ENCODE measurements at places on chromosomes 11 and 22.
A peak's percentile ranks its signal among the peaks of the same experiment; 100 is the strongest.

- no peak for DNase-seq
Observed at GRCh38 chr11:32940865-32941264, 48.3 kb downstream of the QSER1 start.

DNA sequence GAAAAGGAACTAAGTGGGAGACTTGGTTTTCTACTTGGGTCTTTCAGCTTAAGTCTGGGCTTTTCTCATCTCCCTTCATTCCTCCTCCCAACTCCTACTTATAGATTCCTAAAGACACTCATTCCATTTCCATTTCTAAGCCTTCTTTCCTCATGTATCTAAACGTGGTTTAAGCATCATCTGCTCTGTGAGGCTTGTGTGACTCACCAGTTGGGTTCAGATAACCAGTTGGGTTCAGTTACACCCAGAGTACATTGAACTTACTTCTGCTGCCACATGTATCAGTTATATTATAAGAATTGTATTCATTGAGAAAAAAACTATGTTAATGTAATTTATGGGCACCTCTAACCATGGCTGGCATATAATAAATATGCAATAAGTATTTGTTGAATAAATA lies 831.2 kb upstream of the CCDC90B start:
- DNase-seq, result no peak

DNA sequence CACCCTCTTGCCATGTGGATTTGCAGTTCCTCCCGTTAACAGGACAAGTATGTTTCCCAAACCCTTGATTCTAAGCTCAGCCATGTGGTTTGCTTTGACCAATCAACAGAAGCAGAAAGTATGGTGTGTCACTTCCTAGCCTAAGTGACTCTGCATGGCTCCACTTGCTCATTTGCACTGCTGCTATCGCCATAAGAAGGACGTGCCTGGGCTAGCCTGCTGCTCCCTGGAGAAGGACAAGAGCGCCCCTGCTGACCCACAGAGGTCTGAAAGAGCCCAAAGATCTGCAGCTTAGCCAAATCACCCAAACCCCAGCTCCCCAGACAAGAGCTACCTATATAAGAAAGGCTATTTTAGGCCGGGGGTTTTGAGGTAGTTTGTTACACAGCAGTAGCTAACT lies 18.0 kb downstream of the TBRG1 start:
- DNase-seq, result no peak

GRCh38 chr11:119608201-119608600 lies 120.8 kb downstream of the NECTIN1 start:
- DNase-seq, result no peak

- no peak for DNase-seq
Observed at GRCh38 chr11:73907191-73907590, 30.4 kb downstream of the PAAF1 start.

GRCh38 chr11:46845740-46846509 lies at the start of gene CKAP5:
TSS of gene CKAP5 (minus strand) at chr11:46846280. CDS start at chr11:46821231, 25,049 bp downstream.
- peak; percentile 82 for DNase-seq

- DNase-seq, result no peak
Observed at GRCh38 chr22:37430941-37431340, 3.7 kb upstream of the ELFN2 start.

DNA sequence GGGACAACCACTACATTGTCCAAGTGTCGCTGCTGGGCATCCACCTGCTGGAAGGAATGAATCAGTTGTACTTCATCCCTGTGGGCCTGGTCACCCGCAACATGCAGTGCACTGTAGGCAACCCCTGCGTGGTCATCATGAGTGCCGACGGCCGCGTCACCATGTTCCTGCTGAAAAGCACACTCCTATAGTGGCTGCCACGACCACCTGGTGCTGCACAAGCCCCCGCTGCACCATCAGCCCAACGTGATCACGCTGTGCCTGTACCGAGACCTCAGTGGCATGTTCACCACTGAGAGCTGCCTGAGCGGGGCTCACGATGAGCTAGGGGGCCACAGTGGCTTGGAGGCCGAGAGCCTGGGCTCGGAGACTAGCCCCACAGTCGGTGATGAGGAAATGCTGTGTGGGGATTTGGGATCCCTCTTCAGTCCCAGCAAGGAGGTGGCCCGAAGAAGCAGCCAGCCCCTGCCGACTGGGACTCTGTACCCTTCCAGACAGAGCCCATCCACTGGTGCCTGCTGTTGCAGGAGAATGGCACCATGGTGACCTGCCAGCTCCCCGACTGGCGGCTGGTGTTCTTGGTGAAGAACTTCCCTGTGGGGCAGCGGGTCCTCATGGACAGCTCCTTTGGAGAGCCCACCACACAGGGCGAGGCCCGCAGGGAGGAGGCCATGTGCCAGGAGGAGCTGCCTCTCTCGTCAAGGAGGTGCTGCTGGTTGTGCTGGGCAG lies 15.7 kb upstream of the SLC5A4 start:
- DNase-seq, result no peak

GRCh38 chr11:128731041-128731663 lies 37.3 kb downstream of the FLI1 start:
- DNase-seq, result peak; percentile 36

DNA sequence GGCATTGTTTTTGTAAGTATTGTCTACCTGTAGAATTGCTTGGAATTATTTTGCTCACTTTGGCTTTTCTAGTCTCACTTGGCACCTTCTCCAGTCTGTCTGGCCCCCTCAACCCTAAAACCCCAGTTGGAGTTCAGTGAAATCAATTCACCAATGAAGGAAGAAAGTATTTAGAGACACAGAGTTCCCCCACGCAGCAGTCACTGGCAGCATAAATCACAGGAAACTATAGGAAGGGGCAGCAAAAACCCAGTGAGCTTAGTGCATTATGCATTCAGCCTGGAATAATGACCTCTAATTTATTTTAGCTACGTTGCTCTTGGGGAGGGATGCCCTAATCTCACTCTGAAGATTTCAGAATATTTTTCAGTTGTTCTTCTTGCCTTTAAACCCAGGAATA lies 204.7 kb upstream of the BLID start:
- DNase-seq, result no peak

- DNase-seq, result no peak
Observed at GRCh38 chr11:122383186-122383585, 267.2 kb upstream of the BLID start.

DNA sequence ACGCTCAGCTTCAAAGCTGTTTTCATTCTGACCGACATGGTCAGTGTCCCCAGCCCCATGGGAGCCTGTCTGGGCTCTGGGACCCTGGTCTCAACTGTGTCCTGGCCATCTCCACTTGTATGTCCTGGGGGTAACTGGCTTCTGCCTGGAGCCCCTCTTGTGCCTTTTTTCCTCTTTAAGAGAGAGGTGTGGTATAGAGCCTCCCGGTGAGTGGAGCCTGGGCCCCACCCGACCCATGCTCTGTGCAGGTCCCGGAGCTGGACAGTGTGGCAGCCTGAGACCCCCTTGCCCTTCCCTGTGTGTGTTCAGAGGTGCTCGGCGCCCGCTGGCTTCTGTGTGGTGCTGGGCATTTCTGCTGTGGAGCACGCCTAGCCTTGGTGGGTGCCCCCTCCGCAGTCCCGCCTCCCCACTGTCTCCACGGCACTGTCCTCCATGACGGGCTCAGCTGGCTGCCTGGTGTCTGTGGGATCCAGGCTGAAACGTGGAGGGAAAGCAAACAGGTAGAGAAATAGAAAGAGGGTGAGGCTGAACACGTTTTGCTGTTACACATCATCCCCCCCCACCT lies 74.9 kb downstream of the PARVB start:
- DNase-seq, result no peak

- no peak for DNase-seq
Observed at GRCh38 chr11:72432347-72433287, 1.7 kb downstream of the CLPB start.

DNA sequence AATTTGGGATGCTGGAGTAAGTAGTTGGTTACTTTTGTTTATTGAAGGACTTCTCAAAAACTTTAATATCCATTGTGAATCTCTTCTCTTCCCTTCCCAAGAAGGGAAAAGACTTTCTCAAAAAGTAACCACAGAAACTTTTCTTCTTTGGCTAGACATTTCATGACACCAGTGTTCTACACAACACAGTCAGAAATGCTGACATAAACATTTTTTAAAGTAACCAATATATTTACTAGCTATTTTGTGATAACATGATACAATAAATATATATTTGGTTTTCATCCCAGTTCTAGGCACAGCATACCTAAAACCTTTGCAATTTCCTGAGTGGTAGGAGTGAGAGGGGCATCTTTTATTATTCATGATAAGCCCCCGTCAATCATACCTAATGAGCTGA lies 47.8 kb downstream of the FAM118A start:
- no peak for DNase-seq

DNA sequence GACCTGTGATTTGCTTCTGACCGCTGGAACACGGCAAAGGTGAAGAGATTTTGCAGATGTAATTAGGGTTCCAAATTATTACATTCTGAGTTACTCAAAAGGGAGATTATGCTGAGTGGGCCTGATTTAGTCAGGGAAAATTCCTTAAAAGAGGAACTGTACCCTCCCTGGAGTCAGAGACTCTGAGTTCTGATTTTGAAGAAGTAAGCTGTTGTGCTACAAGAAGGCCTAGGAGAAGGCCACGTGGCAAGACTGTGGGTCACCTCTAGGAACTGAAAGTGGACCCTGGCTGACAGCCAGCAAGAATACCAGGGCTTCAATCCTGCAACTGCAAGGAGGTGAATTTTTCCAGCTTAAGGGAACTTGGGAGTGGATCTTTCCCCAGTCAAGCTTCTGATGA lies 45.3 kb downstream of the CHRDL2 start:
- no peak for DNase-seq

GRCh38 chr11:128279866-128280265 lies 307.5 kb downstream of the ETS1 start:
- no peak for DNase-seq

- no peak for DNase-seq
Observed at GRCh38 chr11:78699609-78700135, 125.0 kb upstream of the NARS2 start.

- no peak for DNase-seq
Observed at GRCh38 chr11:11408436-11409221, 55.6 kb upstream of the CSNK2A3 start.

DNA sequence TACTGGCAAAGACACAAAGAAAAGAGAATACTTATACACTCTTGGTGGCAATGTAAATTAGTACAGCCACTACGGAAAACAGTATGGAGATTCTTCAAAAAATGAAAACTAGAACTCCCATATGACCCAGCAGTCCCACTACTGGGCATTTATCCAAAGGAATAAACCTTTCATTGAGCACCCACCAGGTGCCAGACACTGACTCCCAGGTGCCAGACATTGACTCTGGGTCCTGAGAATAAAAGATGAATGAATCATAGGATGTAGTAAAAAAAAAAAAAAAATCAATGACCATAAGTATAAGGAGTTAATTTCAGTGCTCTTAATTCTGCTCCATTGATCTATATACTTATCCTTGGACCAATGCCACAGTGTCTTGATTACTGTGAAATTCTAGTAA lies 28.2 kb downstream of the HEPHL1 start:
- DNase-seq, result no peak

DNA sequence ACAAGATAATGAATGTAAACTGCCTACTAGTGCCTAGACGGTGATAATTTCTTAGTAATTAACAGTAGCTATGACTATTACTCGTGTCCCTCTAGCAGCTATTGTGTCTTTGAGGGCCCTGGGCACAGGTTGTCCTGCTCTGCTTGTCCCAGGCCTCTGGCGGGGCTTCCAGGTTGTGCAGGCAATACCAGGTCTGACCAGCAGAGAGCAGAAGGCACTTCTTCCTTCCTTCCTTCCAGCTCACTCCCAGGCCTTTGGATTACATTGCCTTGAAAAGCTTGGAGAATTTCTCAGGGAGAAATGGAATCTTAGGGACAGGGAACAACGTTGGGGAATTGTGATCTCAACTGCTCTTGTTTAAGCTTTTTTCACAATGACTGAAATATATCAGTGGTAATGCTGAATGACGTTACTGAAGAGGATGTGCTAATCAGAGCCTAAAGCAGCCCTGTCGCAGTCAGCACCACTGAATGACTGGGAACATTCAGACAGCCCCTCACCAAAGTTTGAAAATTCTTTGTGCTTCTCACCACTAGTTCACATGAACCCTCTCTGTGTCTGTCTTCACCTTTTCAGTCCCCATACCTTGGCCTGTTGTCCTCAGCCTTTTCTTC lies 8.4 kb upstream of the CCKBR start:
- DNase-seq, result peak; percentile 39

DNA sequence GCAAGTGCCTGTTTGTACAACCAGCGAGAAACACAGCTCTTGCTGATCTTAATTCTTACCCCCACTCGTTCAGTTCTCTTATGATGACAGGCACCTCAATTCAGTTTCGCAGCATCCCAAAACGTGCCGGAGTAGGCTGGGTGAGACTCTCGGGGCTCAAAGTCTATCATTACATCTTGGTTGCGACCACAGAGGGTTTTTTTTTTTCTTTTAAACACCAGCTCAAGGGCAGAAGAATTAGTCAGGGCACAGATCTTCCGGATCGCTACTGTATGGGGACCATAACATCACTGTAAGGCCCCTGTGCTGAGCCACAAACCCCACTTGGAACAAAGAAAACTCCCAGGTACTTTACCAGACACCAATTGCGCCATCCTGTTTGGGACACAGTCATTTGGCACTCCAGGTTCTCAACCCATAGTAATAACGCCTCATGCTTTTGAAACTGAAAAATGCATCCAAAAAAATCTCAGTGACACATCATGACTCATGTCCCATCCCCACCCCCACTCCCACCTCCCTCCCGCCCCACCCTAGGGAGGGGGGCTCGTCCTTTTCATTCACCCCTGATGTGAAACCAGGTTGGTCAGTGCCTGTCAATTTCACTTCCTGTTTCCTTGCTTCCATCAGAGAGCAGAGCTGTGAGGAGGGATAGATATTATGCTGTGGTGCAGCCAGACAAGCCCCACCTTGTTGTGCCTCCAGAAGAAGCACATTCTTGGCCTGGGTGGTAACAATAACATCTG lies 41.0 kb upstream of the CD5 start:
- DNase-seq, result peak; percentile 73

DNA sequence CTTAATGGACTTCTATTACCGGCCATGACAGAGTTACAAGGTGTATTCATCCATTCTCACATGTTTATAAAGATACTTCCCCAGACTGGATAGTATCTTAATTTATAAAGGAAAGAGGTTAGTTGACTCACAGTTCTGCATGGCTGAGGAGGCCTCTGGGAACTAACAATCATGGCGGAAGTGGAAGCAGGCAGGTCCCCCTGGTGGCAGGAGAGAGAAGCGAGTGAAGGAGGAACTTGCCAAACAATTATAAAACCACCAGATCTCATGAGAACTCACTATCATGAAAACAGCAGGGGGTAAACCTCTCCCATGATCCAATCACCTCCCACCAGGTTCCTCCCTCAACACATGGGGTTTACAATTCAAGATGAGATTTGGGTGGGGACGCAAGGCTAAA lies 170.0 kb upstream of the PDGFD start:
- DNase-seq, result no peak

- DNase-seq, result no peak
Observed at GRCh38 chr11:65700399-65700798, 11.7 kb upstream of the KAT5 start.

- DNase-seq, result no peak
Observed at GRCh38 chr11:64498136-64498535, 92.9 kb upstream of the SLC22A12 start.

Data from CD4-positive, alpha-beta T cell treated with Interleukin-6 at 100 ng/mL for 8 hours (primary cell).